ENCODE measurements at places on chromosomes 3 and 15.

GRCh38 chr3:197406266-197406665 is 107.9 kb upstream of the DLG1 start:
- no peak for DNase-seq

GRCh38 chr3:139647866-139648435 is 29.8 kb downstream of the NMNAT3 start:
- no peak for DNase-seq

GRCh38 chr3:2684046-2684445 is 426.1 kb downstream of the IL5RA start:
- DNase-seq: no peak

- no peak for DNase-seq
These were observed 32.4 kb upstream of the SLC6A11 start for GRCh38 chr3:10783360-10784351.

DNA sequence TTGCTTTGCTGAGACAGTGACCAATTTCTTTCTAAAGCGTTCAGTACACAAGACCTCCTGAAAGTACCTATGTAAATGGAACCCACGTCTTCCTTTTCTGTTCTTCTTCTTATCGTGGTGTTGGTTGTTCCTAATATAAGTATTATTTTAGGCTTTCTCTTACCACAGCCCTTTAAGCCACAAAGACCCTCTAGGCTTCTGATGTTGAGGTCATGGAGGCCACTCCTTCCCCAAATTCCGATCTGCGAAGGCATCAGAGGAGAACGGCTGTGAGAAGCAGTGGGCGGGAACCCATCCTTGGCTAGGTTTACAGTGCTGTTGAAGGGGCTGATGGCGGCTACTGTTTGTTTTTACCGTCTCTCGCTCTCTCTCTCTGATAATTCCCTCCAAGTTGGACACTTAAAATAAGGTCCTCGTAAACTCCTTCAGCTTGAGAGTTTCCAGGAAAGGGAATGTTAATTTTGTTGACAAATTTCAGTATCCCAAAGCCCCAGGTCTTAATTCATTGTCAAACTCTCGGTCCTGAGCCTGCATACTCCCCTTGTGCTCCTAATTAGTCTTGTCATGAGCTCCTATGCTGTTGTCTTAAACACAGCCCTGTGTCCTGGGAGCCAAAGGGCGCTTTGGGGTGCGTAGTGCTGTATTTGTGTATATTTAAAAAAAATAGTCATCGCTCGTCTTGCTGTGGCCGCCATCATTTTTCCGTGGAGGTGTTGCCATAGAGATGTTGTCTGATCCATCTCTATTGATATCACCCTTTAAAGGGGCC is 178.8 kb downstream of the OPA1 start:
- no peak for DNase-seq

DNA sequence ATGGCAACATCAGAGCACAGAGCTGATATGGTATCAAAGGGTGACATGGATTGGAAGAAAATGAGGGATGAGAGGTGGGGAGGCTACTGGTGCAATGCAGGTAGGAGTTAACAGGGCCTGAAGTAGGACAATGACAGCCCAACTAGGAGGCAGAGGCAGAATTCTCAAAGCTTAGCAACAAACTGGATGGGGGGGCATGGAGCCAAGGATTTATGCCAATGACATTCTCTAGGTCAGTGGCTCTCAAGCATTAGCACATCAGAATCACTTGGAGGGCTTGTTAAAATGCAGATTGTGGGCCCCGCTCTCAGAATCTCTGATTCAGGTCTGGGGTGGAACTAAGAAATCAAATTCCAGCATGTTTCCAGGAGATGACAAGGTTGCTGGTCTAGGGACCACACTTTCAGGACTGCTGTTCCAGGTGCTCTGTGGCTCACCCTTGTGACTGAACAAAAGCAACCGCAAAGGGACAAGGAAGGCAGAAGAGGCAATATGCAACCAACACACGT is 98.0 kb upstream of the TNIK start:
- no peak for DNase-seq

GRCh38 chr3:48294611-48295263 is 38.7 kb downstream of the SPINK8 start:
- DNase-seq: no peak

GRCh38 chr3:46192939-46193338 is 15.2 kb downstream of the CCR1 start:
- DNase-seq: no peak

Data from naive thymus-derived CD8-positive, alpha-beta T cell (primary cell).